ENCODE measurements at places on chromosomes 6 and 20.

GRCh38 chr6:106561686-106562405 lies 67.5 kb downstream of the RTN4IP1 start:
- no peak for DNase-seq

DNA sequence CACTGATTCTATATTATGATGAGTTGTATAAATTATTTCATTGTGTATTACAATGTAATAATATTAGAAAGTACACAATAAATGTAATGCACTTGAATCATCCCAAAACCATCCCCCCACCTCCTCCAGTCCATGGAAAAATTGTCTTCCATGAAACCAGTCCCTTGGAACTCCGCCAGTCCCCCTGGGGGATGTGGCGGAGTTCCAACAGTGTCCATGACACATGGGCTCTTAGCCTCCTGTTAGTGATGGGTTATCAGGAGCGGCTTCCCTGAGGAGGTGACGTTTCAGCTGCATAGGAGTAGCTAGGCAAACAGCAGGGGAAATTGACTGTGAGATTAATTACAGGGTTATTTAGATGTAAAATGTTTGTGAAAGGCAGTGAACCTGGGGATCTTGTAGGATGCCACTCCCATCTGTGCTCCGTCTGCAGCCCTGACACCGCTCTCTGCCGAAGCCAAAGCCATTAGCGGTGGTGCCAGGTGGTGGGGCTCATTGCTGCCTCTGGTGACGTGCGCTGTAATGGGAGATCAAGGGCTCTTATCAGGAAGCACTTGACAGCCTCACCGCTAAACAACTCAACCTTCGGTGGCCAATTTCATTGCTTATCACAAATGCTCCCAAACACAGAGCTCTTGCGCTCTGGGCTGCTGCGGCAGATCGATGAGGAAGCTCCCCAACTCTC lies 81.6 kb upstream of the MC3R start:
- DNase-seq = no peak

GRCh38 chr20:9978397-9979004 lies 56.3 kb upstream of the ANKEF1 start:
- no peak for DNase-seq

GRCh38 chr6:166008441-166009369 lies 158.9 kb downstream of the TBXT start:
- no peak for DNase-seq

DNA sequence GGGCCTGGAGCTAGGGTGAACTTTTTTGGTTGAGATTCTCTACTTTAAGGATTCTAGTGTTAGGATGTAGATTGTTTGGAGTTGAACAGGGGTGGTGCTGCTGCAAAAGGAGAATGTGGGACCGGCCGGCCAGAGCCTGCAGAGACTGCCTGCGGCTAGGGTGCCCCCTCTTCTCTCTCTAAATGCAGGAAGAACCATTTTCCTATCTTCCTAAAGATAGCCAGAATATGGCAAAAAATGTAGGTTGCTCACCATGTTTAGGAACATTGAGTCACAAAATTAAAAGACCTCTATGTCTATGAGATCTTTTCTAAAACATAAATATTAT lies 39.5 kb downstream of the BICRAL start:
- no peak for DNase-seq

DNA sequence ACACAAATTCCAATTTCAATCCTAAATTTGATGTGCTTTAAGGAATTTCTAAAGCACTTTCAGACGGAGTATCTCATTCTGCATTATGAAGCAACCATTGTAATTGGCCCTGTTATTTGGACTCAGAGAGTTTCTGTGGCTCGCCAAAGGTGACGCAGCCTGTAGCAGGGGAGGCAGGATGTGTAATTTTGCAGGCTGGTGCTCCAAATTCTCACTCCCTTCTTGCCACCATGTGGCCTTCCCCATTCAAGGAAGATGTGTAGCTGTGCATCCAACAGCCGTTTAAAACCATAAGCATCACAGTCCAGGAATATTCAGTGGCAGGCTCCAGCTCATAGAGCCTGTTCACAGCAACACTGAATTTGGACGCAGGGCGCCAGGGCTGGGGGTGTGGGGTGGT lies 45.8 kb downstream of the AGPAT4 start:
- DNase-seq = no peak

GRCh38 chr6:24429146-24429545 lies 26.4 kb downstream of the MRS2 start:
- DNase-seq = no peak

DNA sequence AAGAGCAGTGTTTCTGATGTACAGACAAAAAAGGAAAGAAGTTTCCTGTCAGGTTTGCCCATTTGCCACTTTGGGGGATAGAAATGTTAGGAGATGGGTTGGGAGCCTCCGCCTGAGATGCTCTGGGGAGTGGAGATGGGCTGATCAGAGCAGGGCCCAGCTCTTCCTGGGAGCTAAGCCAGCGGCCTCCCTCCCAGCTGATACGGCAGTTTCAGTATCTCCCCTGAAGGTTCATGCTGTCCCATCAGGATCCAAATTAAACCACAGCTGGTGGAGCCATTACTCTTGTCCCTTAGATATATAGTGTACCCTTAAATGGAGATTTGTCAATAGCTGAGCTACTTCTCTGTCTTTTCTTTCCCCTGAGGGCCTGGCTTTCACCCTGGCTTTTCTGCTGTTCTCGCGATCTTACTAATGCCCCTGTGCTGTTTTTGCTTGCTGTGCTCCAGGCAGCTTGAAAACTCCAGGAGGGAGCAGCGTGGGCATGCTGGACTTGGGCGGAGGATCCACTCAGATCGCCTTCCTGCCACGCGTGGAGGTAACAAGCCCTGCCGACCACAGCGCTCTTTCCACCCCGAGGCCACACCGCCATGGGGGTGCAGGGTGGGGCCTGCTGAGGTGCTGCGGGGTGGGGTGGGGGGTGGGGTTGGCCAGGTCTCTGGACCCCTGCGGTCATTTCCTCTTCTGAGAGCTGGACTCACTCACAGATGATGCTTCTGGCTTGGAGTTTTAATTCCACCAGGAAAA lies 20.9 kb downstream of the ENTPD6 start:
- DNase-seq = no peak

DNA sequence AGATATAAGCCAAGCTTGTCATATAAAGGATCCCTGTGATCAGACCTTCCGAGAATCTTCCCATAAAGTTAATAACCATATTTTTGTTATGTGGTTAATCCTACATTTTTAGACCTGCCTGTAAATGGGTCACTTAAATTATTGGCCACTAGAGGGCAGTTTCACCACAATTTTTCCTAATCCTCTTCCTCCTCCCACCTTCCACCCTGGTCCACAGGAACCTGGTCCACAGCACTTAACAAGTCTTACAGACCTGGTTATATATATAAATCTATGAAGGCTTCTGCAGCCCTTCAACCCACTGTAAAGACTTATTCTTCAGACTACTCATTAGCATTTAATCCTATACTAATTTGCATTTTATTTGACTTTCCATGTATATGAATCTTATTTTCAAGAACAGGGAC lies 28.3 kb downstream of the MRS2 start:
- no peak for DNase-seq

DNA sequence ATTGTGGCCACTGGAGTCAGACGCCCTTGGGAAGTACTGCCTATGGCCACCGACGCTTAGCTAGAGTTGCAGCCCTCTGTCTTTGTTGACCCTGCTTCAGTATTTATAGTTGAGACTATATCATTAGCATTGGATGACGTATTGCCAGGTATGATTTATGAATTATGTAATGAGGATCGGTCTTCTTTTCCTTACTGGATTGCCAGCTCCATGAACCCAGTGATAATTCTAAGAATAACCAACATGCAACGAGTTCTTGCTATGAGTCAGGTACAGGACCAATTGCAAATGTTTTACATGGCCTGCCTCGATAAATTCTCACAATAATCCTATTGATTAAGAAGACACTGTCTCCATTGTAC lies 63.5 kb downstream of the CLIC5 start:
- no peak for DNase-seq

- DNase-seq = peak; percentile 11
These were observed 530 bp downstream of the TDP2 start for GRCh38 chr6:24666097-24666640.

DNA sequence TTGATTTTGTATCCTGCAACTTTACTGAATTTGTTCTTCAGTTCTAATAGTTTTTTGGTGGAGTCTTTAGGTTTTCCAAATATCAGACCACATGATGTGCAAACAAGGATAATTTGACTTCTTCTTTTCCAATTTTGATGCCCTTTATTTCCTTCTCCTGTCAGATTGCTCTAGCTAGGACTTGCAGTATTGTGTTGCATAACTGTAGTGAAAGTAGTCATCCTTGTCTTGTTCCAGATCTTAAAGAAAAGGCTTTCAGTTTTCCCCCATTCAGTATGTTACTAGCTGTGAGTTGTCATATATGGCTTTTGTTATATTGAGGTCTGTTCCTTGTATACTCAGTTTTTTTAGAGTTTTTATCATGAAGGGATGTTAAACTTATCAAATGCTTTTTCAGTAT lies 4.6 kb downstream of the MICB start:
- no peak for DNase-seq

DNA sequence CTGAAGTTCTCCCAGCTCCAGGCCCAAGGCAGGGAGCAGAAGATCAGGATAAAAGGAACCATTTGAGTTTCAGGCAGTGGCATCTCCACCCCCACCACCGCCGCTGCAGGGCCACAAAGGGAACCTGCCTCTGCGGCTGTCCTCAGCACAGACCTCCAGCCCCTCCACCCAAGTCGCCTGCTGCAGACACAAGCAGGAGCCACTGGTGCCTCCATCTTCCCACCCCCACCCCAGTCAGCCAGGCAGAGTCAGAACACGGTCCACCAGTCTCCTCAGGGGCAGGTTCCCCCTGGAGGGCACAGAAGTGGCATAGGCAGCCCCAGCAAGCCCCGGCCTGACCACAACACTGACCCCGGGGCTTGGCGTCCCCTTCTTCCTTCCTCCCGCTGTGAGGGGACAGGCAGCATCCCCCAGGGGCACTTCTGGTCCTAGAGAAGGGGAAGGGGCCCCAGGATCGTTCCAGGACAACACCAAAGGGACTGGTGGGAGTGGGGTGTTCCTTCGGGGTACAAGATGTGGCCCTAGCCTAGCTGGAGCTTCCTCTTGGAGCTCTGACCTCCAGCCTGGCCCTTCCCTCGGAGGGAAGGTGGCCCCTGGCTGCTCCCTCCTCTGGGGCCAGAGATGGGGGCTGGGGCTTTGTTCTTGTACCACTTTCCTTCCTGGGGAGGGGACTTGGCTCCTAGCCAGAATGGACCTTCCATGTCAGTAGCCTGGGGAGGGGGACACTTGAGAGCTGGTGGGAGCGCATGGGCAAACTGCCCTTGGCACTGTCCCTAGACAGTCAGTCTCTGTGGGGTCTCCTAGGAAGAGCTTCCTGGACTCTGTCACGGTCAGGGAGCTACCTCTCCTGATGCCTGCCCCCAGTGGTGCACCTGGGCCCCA lies 36.0 kb downstream of the YTHDF1 start:
- no peak for DNase-seq

DNA sequence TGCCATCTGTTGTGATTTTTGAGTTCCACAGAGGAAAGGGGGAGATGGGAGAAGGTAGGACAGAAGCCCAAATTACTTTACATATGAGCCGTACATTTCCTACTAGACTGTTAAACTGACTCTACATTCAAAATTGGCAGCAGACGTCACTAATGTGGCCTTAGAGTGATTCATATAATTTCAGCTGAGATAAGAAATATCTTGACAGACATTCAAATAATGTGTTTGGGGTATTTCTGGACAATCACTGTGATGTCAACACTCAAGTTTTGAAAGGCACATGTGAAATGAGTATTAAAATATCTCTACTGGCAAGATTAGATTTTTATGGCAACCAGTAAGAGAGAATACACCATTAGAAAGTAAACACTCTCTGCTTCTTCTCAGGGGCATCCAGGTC lies 104.0 kb downstream of the MTFR2 start:
- DNase-seq = no peak

GRCh38 chr6:156852858-156853216 lies 75.7 kb downstream of the ARID1B start:
- no peak for DNase-seq

- no peak for DNase-seq
These were observed 8.0 kb downstream of the RNF217 start for GRCh38 chr6:124970243-124970642.
